ENCODE measurements at places on chromosomes 11 and 22.

- DNase-seq: no peak
These were observed 173.4 kb downstream of the MIAT start for GRCh38 chr22:26830837-26831236.

DNA sequence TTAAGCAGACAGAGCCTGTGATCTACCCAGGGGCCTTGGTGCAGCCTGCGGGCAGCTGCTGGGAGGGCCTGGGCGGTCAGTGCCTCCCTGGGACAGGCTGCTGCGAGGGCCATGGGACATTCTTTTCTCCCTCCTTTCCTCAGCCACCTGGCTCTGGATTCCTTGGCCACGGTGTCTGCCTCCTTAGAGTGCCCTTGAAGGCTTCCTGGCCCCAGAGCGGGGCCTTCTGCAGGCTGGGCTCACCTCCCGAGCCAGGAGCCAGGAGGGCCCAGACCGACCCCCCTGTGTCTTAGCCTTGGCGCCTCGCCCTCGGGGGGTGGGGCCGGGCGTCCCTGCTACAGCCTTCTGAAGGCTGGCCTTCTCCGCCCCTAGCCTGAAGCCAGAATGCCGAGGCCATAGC, 231.2 kb downstream of the TBC1D22A start:
- DNase-seq: no peak

- DNase-seq: no peak
These were observed 15.8 kb downstream of the TOLLIP start for GRCh38 chr11:1293619-1294015.

- DNase-seq: peak; percentile 33
These were observed 29.8 kb downstream of the NECTIN1 start for GRCh38 chr11:119699227-119699626.

DNA sequence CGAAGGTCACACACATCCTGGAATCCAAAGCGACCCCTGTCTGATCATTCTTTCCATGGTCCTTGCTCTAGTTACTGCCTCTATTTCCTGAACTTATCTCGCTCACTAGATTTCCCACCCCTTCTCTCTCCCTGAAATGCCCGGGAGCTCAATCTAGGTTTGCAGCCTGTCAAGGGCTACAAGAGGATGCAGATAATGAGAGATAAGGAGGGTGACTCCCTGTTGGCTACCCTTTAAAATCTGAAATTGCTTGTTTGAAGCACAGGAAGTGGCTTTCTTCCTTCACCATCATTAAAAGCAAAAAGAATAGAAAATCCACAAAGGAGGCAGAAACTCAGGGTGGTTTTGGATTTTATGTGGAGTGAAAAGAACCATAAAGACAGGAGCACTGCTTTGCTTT, 13.0 kb upstream of the FLI1 start:
- no peak for DNase-seq

DNA sequence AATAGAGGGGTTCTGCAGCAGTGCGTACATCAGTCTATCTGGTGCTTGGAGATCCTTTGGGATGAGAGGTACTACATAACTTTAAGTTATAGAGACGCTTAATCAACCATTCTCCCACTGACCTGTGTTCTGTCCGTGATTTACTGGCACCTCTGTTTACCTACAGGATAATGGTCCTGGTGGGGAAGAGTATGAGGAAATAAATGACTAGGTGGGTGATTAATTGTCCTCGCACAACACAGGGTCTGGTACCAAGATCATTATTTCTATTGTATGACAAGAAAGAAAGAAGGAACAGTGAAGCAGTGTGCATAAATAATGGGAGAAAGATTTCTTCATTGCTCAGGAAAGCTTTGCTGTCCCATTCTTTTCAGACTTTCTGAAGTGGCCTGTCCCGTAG, 32.8 kb upstream of the FJX1 start:
- no peak for DNase-seq

DNA sequence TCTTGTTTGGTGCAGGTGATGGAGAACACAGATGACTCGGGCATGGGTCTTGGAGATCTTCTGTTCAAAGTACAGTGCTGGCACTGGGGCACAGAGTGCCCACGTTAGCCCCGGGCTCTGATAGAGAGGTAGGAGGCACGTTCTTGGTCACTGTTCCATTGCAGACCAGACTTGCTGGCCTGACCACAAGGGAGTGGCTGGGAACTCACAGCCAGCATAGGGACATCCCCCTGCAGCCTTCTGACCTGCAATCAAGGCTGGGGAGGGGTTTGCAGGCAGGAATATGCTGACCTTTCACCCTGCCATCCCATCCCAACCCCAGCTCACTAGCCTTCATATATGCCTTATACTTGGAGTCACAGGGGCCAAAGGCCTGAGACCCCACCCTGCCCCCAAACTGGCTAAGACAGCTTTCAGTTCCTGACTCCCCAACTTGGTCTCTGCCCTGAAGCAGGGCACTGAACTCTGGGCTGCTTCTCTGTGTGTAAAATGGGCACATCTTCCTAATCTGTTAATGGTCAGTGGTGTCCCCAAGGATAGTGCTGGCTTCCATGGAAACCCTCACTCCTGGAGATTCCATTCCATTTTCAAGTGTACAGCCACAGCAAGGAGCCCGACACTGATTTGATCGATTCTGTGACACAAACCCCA, 4.6 kb downstream of the MRPL49 start:
- DNase-seq: no peak

DNA sequence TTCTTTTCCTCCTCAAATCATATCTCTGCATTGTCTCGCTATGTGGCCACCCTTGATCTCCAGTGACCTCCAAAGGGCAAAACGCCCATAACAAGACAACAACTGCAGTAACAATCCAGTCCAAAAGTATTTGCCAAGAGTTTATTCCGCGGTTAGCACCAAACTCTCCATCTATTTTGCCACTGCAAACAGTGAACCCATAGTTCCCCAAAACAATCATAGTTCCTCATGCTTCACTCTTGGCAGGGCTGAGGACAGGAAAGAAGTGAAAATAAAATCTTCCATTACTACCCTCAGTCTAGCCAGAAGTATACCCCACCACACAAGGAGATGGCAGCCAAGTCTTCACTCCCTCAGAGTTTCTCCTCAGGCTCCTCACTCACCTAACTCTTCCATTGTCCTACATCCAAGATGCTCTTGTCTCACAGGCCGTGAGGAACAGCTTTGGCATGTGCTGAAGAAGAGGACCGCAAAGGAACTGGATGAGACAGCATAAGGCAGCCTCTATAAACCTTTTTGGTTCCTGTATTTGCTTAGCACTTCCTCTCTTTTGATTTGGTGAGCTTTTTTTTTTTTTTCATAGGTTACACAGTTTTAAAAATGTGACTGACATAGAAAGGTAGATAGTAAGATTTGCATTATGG, at the start of gene LPXN:
LPXN (minus strand) TSS at position 480 of the 644 bp plus-strand sequence; CDS start at position 396, 84 bp downstream.
- peak; percentile 31 for DNase-seq

DNA sequence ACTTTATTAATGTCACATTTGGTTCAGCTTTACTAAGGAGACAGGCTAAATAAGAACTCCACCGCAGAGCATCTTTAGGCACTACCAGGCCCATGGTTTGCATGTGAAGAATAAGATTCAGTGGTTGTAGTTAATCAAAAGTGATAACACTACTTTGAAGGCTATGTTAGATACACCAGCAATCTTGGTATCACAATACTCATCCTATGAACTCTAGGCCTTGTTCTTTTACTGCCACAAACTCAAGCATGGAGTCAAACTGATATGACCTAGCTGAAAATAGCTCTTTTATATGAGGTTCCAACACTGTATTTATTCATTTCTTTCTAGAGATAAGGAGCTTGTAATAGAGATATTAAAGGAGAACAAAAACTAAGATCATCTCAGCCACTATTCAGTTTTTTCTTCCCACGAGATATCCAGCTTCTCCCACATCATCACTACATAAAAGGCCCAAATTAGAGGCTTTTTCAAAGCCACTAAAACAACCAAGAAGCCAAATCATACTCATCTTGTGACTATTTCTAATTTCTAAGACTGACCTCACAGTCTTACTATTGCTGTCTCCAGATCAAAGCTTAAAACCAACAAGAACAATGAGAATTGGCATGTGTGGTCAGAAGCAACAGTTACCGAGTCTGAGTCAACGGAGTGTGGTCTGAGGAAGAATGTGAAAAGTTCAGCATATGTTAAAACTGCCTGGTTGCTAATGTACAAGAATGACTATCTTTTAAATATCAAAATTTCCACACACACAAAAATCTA, 25.1 kb upstream of the GUCY1A2 start:
- DNase-seq: peak; percentile 97

- DNase-seq: no peak
These were observed 13.4 kb upstream of the COMT start for GRCh38 chr22:19928207-19928606.

DNA sequence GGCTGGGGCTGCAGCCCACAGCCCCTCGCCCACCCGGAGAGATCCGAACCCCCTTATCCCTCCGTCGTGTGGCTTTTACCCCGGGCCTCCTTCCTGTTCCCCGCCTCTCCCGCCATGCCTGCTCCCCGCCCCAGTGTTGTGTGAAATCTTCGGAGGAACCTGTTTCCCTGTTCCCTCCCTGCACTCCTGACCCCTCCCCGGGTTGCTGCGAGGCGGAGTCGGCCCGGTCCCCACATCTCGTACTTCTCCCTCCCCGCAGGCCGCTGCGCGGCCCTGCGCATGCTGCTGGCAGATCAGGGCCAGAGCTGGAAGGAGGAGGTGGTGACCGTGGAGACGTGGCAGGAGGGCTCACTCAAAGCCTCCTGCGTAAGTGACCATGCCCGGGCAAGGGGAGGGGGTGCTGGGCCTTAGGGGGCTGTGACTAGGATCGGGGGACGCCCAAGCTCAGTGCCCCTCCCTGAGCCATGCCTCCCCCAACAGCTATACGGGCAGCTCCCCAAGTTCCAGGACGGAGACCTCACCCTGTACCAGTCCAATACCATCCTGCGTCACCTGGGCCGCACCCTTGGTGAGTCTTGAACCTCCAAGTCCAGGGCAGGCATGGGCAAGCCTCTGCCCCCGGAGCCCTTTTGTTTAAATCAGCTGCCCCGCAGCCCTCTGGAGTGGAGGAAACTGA, 731 bp downstream of the GSTP1 start:
- DNase-seq: peak; percentile 56

DNA sequence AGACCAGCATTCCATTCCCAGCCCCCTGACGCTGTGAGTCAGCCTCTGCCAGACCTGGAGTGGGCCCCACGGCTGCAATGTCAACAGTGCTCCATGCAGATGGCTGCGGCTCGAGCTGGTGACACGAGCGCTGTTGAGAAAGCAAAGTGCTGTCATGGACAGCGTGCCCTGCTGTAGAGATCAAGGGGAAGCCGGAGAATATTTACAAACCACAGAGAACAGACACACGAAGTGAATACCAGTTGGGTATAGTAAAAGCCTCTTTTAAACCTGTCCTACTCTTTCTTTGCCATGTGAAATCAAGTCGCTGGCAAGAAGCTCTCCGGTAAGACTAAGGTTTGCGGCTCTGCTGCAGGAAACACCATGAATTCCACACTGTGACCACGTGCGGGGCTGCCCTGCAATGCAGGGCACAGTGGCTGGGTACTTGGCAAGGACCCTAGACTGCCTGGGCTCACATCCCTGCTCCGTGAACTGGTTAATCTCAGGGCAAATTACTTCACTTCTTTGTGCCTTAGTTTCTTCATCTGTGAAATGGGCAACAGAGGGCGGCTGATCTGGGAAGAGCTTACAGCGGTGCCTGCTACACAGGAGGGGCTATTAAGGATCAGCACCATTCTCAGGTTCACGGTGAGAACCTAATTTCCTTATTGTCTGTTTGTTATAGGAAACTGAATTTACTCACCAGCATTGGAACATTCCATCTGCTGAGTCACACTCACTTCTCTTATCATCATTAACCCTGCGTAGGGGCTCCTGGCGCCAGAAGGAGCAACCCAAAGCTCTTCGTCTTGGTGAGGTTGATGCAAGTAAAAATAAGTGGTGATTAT, 27.8 kb upstream of the ELFN2 start:
- DNase-seq: peak; percentile 86

DNA sequence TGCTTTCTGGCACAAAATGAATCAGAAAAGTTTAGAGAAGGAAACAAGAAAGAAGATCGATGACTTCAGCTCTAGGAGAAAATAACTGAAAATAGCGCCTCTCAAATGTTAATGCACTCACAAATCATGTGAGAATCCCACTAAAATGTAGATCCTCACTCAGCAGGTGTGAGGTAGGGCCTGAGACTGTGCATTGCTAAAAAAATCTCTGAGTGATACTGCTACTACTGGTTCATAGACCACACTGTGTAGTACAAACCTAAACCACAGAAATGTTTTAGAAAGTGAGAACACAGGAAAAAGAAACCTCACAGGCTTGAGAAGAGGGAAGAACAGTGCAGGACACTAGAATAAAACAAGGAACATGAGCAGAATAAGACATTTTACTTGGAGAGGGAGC, 2.0 kb downstream of the OR8D4 start:
- DNase-seq: no peak

GRCh38 chr11:1337647-1338007, 28.2 kb upstream of the TOLLIP start:
- no peak for DNase-seq

GRCh38 chr11:61293867-61294716, 1.0 kb downstream of the VWCE start:
- DNase-seq: peak; percentile 42

GRCh38 chr11:79414644-79415317, 26.0 kb downstream of the TENM4 start:
- DNase-seq: peak; percentile 83

DNA sequence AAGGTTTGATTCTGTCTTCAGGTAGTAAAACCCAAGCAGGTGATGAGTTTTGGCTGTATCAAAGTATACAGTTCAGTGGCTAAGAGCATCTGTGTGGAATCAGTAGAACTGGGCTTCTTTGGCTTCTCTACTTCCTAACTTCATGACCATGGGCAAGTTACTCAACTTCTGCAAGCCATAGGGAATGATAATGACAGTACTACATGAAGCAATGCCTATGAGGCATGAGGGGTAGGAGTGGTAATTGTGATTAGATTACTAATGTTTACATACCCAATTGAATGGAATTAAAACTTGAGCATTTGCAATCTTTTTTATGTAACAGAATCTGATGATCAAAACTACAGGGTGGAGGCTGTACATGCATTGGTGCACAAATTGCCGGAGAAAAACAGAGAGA, 164.3 kb downstream of the PGR start:
- DNase-seq: no peak

GRCh38 chr11:13384908-13385640, 77.9 kb downstream of the BTBD10 start:
- DNase-seq: peak; percentile 72

GRCh38 chr11:109940816-109941215, 152.4 kb upstream of the ZC3H12C start:
- peak; percentile 49 for DNase-seq

DNA sequence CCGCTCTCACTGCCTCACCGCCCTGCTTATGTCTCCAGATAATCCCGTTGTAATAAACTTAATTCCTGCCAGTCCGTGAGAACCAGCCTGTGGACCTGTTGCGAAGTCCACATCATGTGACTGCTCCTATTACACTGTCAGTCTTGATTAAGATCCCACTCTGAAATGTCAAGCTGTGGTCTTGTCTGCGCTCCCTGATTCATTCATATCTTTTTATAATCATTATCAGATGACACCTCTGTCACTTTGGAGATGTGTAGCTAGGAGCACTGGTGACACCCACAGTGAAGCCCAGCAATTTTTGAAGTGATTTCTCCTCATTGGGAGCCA, 377.3 kb downstream of the TBC1D22A start:
- DNase-seq: no peak

GRCh38 chr22:23180301-23180892, at the start of gene BCR:
Gene BCR (plus strand): TSS chr22:23180509. CDS start chr22:23180961, 452 bp downstream.
- DNase-seq: peak; percentile 71
